ENCODE measurements at places on chromosomes 2 and 18.

DNA sequence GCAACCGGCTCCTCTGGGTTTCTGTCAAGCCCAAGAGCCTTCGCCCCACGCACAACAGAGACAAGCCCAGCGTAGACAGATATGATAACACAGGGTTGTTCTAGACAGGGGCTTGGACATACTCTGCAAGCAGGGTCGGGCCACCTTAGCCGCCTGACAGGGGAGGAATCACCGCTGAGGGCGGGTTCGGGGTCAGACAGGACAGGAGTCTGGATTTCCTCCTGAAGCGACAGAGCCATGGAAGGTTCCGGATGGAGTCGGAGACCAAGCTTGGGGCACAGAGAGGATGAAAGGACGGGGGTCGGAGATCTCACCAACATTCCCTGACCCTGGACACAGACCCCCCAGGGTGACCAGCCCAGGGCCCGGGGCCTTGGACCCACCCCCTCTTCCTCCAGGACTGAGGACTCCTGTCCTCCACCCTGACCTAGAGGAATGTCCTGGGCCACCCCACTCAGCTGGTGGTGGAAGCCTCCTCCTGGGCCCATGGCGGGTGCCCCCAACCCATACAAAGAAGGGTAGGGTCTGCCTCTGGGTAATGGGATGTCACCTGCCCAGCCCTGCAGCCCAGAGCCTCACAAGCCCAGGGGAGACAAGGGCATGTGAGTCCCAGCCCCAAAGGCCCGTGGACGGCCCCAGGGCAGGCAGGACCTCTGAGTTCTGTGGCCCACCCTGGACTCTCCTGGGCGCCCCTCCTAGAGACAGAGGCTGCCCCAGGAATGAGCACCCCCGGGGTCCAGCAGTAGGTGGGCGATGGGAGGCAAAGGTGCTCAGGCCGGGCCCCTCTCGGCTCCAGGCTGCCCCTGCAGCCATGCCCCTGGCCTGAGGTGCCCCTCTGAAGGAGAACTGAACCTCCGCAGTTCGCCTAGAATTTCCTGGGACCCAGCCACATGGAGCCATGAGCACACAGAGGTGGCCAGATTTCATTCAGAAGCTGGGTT is 44.1 kb upstream of the GPC1 start:
- no peak for DNase-seq

GRCh38 chr2:151423760-151424159 is 14.1 kb downstream of the RIF1 start:
- no peak for DNase-seq

DNA sequence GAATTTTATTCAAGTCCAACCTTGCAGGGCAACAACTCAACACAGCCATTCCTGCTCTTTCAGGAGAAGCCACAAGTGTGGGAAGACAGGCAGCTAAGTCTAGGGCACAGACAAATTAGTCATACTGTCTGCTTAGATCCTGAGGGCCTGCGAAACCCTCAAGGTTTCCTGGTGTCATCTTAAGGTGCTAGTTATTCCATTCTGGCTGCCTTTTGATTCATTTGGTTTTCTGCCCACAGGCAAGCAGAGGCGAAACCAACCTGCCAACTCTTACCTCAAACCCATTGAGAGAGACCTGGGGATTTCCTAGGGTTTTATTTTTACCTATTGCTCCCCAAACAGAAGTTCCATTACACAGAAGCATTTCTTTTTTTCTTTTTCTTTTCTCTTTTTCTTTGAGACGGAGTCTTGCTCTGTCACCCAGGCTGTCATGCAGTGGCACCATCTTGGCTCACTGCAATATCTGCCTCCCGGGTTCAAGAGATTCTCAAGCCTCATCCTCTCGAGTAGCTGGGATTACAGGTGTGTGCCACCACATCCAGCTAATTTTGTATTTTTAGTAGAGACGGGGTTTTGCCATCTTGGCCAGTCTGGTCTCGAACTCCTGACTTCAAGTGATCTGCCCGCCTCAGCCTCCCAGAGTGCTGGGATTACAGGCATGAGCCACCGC is 23.7 kb upstream of the SCYGR1 start:
- DNase-seq, result no peak

DNA sequence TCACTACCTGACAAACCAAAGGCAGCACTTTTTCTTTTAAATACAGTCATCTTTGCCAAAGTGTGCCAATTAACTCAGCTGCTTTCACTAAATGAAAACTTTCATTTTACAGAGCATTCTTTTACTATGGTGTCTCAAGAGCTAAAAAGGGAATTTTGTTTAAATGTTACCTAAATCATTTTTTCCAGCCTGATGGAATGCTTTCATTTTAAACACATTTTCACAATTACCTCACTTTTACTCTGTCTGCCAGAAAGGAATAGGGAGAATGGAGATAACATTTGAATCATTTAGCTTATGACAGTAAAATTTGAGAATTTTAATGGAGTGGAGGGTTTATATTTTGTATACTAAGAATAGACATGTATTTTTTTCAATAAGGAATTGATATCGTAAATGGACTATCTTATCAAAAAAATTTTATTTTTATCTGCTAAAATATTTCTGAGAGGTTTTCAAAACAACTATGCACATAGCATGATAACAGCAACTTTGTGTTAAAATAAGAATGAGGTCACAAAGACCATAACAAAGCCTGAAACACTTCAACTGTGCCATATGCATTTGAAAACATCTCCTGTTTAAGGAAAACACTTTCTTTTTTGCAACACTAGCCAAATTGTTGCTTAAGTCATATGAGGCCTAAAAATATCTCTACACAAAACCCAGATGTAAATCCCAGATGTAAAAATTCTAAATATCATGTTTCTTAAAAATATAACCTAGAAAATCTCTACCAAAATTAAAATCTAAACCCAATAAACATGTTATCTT is 769.9 kb upstream of the FSHR start:
- DNase-seq, result no peak

GRCh38 chr2:149068996-149069888 is 30.7 kb downstream of the LYPD6B start:
- no peak for DNase-seq

DNA sequence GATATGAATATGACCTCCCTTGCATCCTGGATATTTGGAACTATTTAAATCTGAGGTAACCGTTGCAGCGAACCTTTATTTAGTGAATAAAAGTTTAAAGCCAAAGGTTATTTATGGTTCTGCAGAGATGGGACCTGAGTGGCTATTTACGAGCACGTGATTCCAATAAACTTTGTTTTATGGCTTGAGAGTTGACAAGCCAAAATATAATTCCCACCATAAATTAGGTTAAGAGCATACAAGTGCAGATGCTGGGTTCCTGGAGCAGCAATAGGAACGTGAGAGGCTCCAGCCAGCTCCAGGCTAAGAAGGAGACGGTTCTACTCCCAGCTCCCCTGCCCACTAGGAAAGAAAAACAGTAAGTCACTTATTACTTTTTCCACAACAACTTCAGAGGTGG is 5.2 kb upstream of the HOXD4 start:
- no peak for DNase-seq

DNA sequence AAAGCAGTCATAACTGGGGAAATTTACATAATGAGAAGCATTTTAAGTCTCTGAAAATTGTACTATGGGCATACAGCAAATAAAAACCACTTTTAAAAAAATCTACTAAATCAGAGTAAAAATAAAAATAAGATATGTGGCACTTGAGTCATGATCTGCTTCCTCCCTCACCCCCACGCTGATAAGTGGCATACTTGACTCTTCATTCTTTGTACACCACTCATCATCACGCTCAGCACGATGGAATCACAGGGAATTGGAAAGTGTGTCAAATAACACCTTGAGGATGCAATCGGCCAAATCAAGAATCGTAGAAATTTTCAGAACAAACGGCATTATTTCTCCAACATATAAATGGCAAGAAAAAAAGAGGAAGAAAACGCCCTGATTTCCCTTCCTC is 41.1 kb upstream of the REG3G start:
- no peak for DNase-seq

DNA sequence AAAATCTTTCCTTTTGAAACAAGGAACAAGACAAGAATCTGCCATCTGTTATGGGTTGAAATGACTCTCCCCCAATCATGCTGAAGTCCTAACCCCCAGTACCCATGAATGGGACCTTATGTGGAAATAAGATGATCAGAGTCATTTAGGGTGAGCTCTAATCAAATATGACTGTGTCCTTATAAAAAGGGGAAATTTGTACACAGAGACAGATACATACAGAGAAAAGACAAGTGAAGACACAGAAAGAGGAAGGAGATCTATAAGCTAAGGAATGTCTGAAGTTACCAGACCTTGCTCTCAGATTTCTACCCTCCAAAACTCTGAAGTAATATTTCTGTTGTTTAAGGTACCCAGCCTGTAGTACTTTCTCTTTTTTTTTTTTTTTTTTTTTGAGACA is 15.7 kb downstream of the TGFBRAP1 start:
- no peak for DNase-seq

DNA sequence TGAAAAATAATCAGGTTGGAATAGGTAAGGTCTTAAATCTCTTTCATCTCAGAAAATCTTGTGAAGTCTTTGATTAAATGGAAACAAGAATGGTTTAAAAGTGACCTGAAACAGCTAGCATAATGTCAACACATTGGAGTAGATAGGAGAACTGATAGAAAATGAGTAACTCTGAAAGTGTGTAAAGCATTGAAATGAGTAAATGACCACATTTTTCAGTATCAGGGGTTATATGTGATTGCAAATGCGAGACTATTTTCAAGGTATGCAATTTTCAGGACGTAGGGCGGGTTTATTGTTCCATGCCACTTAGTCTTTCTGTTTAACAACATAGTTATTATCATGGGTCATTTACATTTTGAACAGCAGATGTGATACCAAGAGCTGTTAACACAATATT is 1383.2 kb downstream of the LRP1B start:
- DNase-seq, result no peak

DNA sequence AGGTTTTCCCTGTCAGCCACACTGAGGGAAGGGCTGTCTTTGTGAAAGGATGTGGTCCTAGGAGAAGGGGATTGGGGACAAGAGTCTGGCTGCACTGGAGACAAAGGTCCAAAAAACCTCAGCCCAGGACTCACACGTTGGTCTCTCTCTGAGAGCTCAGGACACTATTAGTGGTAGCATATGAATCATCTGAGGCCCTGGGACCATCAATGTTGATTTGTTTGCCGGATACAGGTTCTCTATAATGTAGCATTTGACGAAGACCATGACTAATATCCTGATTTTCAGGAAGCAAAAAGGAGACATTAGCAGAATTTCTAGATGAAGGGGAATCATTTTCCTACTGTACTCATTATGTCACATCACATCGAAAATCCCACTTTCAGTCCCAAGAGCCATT is 22.2 kb upstream of the DNAH6 start:
- no peak for DNase-seq

DNA sequence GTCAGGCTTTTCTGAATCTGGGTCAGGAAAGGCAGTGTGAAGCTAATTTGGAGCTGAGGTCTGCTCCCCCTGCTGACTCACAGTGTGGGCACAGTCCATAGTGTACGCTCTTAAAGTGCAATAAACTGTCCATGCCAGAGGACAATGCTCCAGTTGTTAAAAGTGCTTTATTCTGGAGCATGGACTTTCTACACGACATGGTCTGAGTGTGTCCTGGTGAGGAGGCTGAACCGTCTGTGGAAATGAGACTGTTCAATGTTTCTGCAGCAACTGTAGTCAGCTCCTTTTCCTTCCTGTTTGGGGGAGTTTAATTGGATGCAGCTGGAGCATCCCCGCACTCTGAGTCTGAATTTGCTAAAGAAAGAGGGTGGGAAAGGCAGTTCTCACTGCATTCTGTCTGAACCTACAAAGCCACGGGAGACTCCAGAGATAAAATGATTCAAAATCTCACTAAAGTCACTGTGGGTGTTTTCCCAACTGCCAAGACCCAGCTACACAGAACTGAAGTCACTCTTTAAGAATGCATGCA is 110.2 kb upstream of the TRIB2 start:
- no peak for DNase-seq

GRCh38 chr18:61025596-61025995 is 307.6 kb upstream of the CDH20 start:
- no peak for DNase-seq

DNA sequence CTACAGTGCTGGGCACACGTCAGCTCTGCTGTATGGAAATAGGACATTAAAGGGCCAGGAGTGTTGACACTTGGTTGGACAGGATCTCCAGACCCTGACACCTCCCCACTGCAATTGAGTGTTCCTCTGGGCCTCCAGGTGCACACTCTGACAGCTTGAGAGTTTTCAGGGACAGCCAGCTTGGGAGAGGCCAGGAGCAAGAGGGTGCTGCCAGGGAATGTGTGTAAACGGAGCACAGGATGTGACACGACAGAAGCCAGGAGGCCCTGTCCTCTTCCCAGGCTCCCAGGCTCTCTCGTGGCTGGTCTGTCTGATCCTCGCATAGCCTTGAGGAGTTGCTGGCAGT is 318.1 kb upstream of the HS6ST1 start:
- DNase-seq, result no peak

DNA sequence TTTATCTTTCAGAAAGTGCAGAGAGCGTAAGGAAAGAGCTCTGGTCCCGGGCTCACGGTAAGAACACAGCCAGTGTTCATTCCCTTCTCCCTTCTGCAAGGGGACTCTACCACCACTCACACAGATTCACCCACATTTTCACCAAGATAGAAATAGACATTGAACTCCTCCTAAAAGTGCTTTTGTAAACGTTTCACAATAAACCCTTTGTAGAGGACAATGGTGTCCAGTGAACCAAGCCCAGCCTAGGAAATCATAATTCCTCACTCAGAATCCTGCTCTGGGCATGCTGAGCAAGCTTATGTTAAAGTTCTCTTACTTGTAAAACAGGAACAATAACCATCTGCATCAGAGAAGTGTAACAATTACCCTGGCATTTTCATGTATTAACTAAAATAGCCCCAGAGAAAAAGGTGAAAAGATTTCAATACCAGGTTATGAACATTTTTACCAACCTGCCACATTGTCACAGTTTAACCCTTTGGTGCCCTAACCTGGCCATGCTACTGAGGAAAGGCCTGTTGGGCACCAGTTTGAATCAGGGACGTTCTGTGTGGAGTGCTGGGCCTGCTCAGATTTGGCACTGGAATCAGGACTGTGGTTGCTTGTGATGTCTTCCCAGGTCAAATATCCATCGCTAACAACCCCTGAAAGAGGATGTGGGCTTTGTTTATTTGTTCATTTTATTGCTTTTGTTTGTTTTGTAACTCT is 22.5 kb upstream of the NDUFV2 start:
- no peak for DNase-seq

GRCh38 chr2:11133238-11133935 is 21.9 kb upstream of the SLC66A3 start:
- no peak for DNase-seq

- no peak for DNase-seq
Observed at GRCh38 chr18:50360611-50361010, 14.2 kb upstream of the SKA1 start.

DNA sequence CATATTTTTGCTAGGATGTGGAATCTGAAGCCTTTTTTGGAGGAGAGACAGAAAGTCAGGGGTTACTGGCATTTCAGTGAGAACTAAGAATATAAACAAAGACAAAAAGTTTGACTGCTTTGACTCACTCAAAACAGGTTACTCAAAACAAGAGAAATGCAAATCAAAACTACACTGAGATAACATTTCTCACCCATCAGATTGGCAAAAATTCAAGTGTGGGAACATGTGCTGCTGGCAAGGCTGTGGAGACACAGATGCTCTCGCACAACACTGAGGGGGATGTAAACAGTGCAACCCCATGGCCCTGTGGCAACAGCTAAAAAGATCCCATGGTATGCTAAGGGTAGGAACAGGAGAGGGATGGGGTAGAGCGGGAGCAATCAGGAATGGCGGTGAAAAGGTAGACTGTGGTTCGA is 86.6 kb downstream of the DTNB start:
- DNase-seq, result no peak

- DNase-seq, result no peak
Observed at GRCh38 chr2:110674620-110675555, 3.0 kb downstream of the BUB1 start.
